HTR-8/SVneo (cell line): ENCODE measurements at places on chromosomes 3 and 15.
A peak's percentile ranks its signal among the peaks of the same experiment; 100 is the strongest.

DNA sequence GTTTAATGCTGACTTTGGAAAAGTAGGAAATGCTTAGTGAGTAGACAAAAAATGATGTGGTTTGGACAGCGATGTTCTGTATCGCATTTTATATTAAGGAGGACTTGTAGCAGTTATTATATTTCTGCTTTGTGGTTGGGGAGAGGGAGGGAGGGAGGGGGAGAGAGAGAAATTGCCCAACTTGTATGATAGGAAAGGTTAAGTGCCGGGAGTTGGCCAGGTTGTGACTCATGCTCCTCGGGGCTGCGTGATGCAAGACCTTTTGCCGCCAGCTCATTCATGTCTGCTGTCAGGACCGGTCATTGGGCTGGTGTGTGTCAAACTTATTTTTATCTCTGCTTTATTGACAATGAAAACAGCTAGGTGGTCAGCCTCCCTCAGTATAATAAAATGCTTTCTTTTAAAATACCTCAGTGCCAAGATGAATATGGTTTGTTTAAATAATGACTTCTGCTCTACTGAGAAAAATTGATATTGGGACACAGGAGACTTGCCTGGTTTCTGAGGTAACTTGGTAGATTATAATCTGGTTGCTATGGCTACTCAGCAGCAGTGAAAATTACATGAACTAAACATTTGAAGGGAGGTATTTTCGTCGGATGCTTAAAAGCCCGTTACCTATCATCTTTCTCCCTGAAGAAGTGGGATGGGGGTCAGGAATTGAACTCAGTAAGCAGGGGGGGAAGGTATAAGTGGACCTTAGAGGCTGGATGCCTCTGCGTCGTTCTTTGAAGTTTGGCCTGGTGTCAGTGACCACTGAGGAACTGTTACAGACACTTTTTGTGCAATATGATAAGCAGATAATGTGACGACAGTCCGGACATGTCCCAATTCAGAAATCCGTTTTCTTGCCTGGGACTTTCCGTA lies 90.7 kb downstream of the FNDC3B start:
- DNase-seq = peak; percentile 87

GRCh38 chr3:156720826-156721225 lies 46.4 kb downstream of the TIPARP start:
- DNase-seq = no peak

DNA sequence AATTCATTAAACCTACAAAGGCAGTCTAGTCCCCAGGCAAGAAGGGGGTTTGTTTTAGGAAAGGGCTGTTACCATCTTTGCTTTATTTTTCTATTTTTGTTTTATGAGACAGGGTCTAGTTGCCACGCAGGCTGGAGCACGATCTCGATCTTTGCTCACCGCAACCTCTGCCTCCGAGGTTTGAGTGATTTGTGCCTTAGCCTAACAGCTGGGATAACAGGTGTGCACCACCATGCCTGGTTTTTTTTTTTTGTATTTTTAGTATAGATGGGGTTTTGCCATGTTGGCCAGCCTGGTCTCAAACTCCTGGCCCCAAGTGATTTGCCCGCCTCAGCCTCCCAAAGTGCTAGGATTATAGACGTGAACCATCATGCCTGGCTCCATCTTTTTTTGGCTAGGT lies 4.9 kb downstream of the HIGD1A start:
- DNase-seq = no peak

DNA sequence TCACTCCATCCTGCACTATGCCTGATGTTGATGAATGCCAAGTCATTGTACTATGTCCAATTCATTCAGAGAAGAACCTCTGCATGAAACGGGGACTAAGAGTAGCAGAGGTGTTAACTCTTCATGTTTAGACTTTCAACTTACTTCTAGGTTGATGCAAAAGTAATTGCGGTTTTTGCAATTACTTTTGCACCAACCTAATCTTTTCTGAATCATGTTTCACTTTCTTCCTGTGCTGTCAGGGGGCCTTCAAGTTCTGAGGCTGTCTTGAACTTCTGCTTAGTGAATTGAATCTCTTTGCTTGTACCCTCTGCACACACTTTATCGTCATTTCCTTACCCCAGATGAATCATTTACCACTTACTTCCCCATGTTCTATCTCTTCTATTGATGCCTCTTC lies 636.2 kb downstream of the NAALADL2 start:
- no peak for DNase-seq

DNA sequence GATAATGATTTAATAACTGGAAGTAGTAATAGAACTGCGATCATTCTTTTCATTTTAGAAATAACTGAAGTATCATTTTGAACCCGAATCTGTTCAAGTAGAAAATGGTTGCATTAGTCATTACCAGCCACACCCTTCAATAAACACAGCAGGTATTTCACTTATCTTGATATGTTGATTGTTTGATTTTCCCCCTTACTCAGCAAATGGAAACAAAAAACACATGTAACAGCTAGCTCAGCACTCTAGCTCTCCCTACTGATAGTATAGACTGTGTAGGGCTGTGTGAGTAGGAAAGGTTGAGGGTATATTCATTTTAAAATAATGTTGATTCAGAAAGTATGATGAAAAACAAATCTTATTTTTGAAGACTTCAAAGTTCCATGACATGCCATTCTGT lies 1.1 kb upstream of the GPR149 start:
- DNase-seq = no peak

- DNase-seq = peak; percentile 84
Measured at GRCh38 chr15:73697033-73697467, 12.9 kb downstream of the CD276 start.

GRCh38 chr15:27382361-27383025 lies 411.5 kb downstream of the GABRG3 start:
- DNase-seq = no peak

GRCh38 chr3:43870120-43870519 lies 179.4 kb downstream of the ABHD5 start:
- DNase-seq = peak; percentile 70

DNA sequence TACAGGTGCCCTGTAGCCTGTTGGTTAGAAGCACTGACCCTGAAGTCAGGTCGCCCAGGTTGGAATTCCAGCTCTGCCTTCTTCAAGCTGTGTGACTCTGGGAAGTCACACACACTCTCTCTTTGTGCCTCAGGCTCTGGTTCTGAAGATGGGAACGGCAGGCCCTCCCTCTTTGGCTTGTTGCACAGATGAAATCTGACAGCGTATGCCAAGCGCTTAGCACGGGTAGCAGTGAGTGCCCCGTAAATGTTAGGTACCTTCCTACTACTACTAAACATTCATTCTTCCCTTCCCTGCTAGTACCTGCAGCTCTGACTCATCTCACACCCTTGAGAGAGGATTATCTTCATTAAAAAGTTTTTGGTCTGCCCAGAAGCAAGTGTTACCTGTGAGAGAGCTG lies 139.0 kb downstream of the PGPEP1L start:
- no peak for DNase-seq

DNA sequence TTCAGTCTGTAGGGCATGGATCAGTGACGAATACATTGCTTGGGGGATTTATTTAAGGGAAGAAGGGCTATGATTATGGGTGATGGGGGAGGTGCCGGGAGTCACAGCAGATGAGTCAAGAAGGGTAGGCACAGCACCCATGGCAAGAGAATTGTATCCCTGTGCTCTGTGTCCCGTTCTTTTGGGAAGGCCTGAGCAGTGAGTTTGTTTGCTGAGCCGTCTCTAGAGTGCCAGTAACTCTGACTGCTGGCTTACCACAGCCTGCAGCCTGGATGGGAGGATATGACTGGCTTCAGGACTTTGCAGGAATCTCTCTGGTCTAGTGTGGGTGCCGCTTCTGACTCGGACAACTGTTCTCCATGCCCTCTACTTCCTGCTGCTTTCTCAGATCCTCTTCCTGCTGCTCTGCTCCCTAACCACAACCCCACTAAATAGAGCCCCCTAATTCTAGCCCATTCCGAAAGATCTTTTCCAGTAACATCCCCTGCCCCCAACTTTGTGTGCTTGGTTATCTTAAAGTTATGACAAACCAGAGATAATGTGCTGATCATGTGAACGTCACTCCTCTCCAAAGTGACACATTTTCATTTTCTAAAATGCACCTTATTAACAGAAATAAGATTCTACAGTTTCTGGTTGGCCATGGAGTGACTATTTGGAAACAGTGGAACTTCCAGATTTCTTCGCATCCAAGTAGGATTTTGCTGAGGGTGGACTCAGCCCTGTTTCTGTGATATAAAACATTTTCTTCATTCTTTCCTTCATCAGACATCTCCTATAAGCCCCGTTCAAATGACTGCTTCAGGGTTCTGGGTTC lies 239.0 kb downstream of the SLCO3A1 start:
- DNase-seq = no peak

DNA sequence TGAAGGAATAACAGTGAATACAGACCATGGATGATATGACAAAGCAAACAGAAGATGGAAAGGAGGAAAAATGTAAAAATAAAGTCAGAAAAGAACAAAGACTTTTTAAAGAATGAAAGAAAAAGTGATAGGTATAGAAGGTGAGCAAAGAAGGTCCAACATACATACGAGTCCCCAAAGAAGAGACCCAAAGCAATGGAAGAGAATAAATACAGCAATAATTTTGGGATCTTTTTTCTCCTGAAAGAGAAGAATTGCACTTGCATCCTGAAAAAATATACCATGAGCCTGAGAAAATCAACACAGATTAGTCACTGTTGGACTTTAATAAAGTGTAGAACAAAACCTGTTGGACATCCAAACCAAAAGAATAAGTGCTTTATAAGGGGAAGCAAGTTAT lies 85.3 kb upstream of the SLC6A1 start:
- DNase-seq = no peak

DNA sequence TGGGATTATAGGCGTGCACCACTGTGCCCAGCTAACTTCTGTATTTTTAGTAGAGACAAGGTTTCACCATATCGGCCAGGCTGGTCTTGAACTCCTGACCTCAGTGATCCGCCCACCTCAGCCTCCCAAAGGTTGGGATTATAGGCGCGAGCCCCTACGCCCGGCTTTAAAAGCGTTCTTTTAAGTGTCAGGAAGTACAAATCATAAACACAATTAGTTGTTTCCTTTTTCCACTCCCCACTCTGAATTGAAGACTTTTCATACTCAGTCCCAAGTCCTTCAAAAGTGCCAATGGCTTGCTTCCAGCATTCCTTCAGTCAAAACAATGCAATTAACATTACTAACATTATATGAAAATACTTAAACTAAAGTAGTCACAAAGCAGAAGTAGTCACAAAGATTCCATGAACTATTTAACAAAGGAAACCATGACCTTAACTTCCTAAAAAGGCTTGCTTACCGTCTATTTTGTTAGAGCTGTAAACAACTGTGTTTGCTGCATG lies 8.1 kb downstream of the WDR82 start:
- no peak for DNase-seq

GRCh38 chr15:37223089-37223488 lies 122.7 kb upstream of the MEIS2 start:
- DNase-seq = no peak

DNA sequence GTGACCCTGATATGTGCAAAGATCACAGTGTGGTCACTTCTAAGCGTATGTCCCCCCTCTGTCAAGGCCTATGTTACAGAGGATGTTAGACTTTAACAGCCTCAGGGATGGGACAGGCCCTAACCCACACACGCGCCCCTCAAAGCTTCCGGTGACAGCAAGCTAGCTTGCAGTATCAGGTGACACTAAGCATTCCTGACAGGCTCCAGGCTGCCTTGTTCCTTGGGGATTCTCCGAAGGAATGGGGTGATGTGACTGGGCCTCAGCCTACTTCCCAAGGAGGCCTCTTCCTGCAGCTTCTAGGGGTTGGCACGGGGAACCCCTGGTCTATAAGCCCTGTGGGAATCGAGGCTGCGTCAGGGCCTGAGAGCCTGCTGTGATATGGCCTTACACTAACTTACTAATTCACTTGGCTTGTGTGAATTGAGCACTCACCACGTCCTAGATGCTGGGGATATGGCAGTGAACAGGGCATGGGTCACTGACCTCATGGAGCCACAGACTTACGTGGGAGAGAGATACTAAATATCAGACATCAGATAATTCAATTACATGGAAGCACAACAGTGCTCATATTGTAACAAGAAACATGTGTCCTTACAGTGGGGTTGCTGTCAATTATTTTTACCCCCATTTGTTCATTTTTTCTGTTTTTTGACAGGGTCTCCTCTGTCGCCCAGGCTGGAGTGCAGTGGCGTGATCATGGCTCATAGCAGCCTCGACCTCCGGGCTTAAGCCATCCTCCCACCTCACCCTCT lies 11.4 kb upstream of the SPTBN5 start:
- DNase-seq = no peak

DNA sequence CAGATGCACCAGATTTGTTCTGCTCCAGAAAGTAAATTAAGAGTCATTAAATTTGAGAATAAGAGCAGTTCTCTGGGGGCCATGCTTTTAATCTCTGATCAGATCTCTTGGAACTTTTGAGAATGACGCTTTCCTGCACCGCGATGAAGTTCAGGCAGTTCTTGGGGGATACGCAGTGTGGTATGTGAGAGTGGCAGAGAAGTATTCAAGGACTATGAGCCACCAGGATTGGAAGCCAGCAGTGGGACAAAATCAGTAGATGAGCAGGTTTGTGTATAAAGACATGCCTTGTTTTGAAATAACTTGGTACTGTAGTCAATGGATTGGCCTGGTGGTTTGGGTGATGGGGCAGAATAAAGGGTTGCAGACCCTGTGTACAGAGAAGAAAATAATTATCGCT lies 483.6 kb downstream of the ERC2 start:
- DNase-seq = no peak

- DNase-seq = no peak
Measured at GRCh38 chr3:126435456-126436315, 40.0 kb downstream of the ZXDC start.

- peak; percentile 45 for DNase-seq
Measured at GRCh38 chr3:138914870-138915502, 32.0 kb downstream of the FOXL2 start.

DNA sequence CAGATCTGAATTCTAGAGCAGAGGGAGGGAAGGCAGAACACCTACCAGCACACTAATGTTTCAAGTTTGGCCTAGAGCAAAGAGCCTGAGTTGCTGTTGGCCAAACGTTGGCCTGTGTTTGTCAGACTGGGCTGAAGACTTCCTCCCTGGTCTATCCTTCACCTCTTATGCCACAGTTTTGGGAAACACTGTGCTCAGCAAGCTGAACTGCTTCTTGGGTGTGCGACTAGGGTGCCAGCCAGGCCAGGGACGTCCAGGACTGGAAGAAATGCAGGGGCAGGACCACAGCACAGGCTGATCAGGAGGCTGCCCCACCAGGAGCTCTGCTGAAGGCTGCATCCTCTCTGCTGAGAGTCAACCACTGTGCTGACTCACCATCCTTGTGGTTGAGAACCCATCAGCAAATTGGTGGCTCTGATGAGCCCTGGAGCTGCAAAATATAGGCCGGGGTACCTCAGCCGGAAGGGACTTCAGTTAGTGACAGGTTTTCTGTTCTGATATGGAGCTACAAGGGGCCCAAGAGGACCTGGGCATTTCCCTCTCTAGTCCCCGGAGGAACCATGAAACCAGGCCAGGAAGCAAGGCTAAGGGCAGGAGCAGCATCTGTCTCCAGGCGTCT lies 131.6 kb upstream of the RASGRP1 start:
- DNase-seq = no peak
